Cortex of kidney (tissue), 1 donor: ENCODE measurements at places on chromosomes 11 and 22.

DNA sequence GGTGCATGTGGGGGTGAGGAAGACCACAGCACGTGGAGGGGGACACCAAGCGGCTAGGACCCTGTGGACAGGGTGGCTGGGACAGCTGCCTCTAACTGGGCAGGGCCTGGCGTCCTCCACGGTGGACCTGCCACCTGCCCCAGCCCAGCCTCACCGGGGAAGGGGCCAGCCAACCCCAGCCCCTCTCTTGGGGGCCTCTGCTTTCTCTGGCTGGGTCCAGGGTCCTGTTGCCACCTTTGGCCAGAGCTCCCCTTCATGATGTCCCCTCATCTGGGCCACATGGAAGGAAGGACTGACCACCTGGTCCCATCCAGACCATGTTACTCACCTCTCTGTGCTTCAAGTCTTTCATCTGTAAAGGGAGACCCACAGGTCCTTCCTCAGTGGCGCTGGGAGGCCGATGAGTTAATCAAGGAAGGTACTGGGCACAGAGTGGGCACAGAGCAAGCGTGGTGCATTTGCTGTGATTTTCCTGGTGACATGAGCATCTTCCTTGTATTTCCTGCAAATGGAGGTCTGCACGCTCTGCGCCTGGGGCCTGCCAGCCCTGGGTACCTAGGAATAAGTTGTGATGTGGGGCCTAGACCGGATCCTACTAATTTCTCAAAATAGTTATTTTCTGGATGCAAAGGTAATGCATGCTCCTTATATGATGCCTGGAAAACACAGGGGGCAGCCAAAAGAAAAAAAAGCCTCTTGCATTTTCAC is 538.4 kb downstream of the TBC1D22A start:
- DNase-seq, result no peak

DNA sequence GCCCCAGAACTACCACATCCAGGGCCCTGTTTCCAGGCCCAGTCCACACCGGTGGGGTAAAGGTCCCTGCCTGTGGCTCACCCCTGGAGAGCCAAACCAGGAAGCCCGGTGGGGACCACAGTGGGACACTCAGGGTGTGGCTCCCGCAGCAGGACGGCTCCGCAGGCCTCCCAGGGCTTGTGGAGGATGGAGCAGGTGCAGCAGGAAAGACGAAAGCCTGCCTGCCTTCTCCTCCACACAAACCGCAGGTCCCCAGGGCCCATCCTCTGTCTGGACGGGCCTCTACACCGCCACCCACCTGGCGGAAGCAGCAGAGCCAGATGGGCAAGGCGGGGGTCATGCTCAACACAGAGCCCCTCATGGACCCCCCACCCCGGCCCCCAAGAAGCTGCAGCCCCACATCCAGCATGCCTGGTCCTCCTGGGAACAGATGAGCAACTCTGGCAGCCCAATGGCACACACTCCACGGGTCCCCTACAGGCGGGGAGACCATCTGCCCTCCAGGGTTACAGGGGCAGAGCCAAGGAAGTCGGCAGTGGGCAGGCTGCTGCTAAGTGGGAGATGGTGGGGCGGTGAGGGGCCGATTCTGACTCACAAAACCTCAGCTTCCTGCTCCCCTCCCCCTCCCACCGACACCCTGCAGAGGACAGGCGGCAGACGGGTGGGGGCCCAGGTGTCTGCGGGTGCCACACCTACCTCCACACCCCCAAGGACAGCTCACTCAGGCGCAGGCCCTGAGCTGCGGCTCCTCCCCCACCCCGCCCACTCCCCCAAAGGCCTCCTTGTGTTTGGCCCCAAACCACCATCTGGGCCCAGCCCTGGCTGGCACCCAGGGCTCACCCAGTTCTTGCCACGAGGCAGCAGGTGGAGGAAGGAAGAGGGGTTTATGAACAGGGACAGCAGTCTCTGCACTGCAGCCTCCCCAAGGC is 5.2 kb downstream of the SBF1 start:
- no peak for DNase-seq

- DNase-seq, result no peak
These were observed 113.0 kb downstream of the ADAMTS15 start for GRCh38 chr11:130561441-130561881.

DNA sequence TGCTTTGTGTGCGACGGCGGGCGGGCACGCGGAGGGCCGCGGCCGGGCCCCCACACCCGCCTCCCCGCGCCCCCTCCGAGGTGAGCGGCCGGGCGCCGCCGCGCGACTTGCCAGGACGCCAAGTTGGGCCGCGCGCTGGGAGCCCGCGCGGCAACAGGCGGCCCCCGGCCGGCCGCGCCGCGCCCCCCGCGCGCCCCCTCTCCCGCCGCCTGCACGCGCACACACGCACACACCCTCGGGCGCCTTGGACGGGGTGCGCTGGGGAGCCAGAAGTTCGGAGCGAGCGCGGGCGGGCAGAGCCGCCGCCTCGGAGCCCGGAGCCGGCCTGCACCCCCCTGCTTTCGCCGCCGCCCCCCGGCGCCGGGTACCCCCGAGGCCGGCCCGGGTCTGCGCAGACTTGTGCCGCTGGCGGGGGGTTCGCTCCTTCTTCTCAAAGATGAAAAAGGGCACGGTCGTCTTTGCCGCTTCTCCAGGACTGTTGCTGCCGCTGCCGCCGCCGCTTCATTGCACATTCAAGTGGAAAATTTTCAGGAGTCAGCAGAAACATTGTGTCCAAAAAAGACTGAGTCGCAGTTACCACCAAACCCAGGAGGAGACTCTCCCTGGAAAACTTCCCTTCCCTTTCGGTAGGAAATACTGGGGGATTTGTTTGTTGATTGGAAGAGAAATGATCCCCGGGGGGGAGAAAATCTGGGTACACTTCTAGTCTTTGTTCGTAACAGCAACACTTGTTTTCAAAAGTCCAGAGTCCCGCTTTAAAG is 895 bp downstream of the TEAD1 start:
- DNase-seq, result no peak

GRCh38 chr22:39090426-39091064 is 6.5 kb upstream of the APOBEC3H start:
- no peak for DNase-seq

- DNase-seq, result no peak
These were observed 61.4 kb downstream of the NRXN2 start for GRCh38 chr11:64661614-64662013.

GRCh38 chr22:25970374-25970911 is 198.8 kb upstream of the SEZ6L start:
- DNase-seq, result no peak

DNA sequence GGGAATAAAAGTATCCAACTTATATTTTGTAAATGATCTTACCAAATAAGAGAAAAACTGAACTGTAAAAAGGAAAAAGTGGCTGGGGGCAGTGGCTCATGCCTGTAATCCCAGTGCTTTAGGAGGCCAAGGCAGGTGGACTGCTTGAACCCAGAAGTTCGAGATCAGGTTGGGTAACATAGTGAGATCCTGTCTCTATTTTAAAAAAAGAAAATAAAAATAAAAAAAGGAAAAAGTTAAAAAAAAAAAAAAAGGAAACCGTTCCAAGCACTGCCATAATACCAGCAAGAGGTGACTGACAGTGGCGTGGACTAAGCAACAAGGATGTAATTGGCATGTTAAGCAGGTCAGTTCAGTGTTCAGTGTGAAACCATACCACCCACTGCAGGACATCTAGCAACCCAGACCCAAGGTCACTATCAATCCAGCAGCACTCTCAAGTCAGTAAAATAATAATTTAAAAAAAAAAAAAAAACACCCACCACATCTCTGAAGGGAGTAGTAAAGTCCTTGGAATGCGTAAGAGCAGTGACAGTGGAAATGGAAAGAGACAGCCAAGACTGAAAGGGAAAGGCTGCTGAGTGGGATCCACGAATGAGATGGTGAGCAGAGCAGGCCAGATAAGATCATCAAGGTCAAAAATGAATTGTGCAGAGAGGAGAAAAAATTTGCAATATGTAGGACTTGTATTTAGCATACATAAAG is 43.6 kb downstream of the MAPK1 start:
- no peak for DNase-seq

DNA sequence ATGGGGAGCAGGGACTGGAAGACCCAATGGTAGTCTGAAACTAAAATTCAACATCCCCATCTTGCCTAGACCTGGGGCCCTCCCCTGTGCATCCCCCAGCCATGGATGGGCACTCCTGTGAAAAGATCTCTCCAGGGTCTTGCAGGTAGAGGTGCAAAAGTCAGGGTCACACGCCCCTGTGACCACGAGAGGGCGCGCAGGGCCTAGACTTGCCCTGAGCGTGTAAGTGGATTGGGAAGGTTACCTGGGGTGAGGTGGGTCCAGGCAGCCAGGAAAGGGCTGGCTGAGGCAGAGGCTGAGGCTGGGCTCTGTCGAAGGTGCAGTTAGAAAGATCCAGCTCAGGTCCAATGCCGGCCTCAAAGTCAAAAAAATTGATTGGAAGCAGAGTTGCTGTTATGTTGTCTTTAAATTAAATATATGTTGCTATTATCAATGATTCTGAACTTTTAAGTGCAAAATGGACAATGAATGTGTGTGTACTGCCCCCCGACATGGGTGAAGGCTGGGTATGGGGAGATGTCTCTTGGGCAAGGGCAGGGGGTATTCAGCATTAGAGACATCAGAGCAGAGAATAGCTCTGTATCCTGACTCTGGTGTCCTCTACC is 4.8 kb upstream of the POU2F3 start:
- no peak for DNase-seq

DNA sequence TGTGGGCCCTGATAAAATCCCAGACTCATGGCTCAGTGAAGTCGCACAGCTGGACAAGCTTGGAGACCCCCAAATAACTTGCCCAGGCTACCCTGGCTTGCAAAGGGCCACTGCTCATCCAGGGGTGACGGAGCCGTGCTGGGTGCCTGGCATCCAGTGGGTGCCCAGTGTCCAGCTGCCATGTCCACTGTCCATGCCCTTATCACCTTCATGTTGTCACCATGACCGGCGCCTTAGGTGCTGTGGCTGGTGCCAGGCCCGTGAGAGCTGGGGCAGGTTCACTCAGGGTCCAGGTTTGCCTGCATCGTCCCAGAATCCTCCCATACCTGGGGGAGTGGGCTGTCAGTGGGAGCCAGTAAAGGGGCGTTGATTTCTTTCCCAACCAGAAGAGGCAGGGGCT is 57.4 kb downstream of the LRP5 start:
- DNase-seq, result no peak

DNA sequence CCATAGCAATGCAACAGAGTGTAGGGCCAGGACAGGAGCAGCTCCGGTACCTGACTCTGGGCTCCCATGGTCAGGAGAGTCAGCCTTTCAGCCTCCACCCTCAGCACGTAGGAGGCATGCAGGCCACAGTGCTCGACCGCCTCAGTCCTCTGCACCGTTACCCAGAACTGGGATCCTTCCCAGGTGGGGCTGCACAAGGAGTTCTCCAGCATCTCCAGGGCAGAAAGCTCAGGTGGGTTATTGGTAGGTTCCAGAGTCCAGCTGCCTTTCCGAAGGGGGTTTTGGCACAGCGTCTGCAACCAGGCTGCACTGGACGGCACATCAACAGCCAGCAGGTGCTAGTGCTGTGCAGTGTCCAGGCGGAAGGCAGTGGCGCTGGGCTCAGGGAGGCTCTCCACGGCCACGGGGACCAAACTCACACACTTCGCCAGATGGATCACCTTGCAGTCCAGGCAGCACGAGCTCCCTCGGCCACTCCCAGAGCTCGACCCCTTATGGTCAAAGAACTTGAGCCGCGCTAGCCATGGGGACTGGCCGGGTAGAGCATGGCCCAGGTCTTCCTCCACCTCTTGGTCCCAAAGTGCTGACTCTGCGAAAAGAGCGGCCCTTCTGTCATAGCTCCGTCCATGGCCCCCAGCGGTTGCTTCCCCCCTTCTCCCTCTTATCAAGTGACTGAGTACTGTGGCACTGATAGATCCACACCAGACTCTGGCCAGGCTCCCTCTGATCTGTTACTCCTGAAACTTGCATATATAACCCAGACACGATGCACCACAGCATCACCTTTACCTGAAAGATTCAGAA is 6.9 kb upstream of the PHOX2A start:
- DNase-seq, result no peak

- DNase-seq, result no peak
These were observed 1.1 kb upstream of the MUC6 start for GRCh38 chr11:1037506-1038055.

DNA sequence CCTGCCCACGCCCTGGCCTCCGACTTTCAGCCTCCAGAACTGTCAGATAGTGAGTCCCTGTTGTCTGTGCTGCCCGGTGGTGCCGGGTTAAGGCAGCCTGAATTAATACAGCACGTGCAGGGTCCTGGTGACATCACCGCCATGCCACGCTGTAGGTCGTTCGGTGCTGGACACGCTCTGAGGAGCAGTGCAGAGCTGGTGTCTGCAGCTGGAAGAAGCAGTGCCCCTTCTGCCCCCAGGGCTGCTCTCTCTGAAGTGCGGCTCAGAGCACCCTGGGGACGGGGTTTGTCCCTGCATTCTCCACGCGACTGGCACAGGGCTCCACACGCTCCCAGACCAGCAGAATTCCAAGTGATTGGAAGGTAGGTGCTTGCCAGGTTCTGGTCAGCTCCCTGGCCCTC is 831.5 kb downstream of the TBC1D22A start:
- DNase-seq, result no peak
